ENCODE measurements at places on chromosomes 4 and X.

GRCh38 chr4:61473306-61473705 lies 273.2 kb downstream of the ADGRL3 start:
- DNase-seq: no peak

DNA sequence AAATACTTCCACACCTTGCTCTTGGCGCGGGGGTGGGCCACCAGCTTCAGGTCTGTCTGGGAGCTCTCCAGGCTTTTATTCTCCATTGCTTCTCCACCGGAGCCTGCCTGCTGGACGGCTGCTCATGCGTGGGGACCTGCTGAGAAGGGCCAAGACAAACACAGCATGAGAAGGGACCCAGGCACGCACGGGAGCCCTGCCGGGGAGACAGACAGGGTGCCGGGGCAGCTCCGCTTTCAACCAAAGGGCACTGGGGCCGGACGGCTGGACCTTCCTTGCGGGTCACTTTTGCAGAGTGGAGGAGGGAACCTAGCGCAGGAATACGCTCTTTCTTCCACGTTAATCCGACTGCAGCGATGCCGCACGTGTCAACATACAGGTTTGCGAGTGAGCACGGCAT lies 10.1 kb downstream of the DHRSX start:
- DNase-seq: no peak

- peak; percentile 94 for DNase-seq
These were observed 23.1 kb upstream of the CAMK2D start for GRCh38 chr4:113784497-113785250.

GRCh38 chr4:175071123-175071522 lies 153.0 kb downstream of the ADAM29 start:
- DNase-seq: no peak

DNA sequence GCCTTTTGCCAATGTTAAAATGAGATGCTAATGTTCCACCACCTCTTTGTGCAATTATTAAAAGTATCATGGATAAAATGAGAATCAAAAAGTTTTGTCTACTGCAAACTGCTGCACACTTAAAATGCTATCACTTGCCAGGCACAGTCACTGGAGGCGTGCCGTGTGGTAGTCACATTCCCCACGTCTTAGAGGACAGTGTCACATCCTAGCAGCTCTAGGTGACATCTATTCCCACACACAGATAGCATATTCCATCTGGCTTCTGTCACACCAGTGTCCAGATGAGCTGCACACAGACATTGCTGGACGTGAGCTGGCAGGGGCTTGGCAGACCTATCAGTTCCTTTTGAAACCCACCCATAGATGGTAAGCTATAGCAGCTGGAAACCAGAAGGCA lies 47.0 kb downstream of the NSG1 start:
- DNase-seq: no peak

GRCh38 chr4:40613456-40613855 lies 16.2 kb downstream of the RBM47 start:
- peak; percentile 61 for DNase-seq

DNA sequence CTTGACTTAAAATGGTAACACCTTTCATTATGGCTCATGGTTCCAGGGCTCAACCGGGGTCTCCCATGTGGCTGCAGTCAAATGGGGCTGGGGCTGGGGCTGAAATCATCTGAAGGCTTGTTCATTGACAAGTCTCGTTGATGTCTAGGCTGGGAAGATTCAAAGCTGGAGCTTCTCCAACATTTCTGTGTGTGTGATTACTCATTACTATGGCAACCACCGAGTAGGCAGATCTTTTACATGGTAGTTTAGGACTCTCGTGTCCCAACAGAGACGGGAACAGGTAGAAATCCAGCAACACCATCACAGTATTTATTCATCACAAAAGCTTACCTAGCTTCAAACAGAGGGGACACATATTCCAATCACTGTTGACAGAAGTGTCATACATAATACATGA lies 7.8 kb downstream of the YTHDC1 start:
- DNase-seq: peak; percentile 88

GRCh38 chr4:128979934-128980333 lies 113.4 kb downstream of the SCLT1 start:
- peak; percentile 82 for DNase-seq

- DNase-seq: no peak
These were observed 12.0 kb downstream of the RFC1 start for GRCh38 chr4:39354254-39354552.

- DNase-seq: no peak
These were observed 48.9 kb downstream of the SLC34A2 start for GRCh38 chr4:25704516-25704915.

DNA sequence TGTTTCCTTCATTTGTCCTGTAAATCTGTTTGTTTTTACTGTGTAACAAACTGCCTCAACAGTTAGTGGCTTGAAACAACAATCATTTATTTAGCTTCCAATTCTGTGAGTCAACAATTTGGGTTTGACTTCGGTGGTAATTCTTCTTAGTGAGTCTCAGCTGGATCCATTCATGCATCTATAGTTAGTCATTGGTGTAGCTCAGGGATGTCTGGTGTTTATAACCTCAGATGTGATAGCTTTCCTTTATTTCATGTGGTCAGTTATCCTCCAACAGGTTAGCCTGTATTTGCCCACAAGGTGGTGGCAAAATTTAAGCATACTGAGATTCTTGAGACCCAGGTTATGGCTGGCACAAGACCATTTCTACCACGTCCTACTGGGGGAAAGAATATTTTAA lies 1267.2 kb downstream of the RAPGEF2 start:
- peak; percentile 73 for DNase-seq
